Stimulated activated CD4-positive, alpha-beta T cell treated with anti-CD3 and anti-CD28 coated beads, Interleukin-12 subunit alpha, Interleukin-12 subunit beta, amount 100 ng/mL, for 48 hours (primary cell): ENCODE measurements at places on chromosomes 7 and 10.

- no peak for DNase-seq
These were observed 132.0 kb upstream of the MDFIC start for GRCh38 chr7:114789871-114790311.

GRCh38 chr7:143018931-143019330 lies 8.0 kb downstream of the OR9A2 start:
- DNase-seq, result no peak

DNA sequence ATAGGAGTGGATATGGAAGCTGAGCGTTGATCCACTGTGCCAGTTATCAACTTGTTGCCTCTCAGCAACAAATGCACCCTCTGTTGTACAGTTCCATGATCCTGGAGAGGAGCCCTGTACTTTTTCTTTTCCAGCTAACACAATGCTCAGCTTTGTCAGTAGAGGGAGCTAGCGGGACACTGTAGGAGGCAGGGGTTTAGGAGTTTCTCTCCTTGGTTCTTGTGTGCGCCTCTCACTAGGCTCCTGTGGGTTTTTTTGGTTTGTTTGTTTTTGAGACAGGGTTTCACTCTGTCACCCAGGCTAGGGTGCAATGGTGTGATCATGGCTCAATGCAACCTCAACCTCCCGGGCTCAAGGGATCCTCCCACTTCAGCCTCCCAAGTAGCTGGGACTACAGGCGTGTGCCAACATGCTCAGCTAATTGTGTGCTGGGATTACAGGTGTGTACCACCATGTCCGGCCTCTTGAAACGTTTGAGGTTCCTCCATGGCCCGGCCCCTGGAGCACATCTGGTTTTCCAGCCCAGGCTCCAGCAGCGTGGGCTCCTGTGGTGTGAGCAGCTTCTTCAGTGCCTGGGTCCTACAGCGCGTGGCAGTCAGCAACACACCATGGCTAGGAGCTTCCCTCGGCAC lies 12.0 kb upstream of the MARVELD1 start:
- peak; percentile 68 for DNase-seq

DNA sequence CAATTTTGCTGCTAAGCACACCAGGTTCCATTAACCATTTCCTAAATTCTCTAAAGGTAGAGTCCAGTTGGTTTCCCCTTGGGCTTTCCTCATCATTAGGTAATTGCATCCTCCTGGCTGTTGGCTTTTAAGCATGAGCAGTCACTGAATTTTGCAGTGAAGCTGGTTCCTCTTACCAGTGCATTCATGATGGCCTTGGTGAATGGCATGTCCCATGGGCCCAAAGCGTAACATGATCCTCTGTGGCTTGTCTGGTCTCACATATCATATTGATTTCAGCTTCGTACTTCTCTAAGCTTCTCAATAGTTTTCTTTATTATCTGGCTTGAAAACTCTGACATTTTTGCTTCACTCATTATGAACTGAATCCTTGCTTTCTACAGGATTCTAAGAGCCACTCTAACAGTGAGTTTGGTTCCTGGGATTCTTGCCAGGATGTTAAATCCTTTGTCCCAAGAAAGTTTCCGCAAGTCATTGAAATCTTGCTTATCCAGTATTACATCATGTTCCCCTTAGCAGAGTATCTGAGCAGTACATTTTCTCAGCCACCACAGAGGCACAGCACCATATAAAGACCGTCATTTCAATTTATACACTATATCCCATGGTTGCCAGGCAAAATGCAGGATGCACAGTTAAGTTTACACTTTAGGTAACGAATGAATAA lies 134.2 kb downstream of the PTN start:
- no peak for DNase-seq

- DNase-seq, result no peak
These were observed 520 bp downstream of the ELAPOR2 start for GRCh38 chr7:87058744-87059524.

- DNase-seq, result no peak
These were observed 100.6 kb upstream of the CDK1 start for GRCh38 chr10:60677531-60678129.

DNA sequence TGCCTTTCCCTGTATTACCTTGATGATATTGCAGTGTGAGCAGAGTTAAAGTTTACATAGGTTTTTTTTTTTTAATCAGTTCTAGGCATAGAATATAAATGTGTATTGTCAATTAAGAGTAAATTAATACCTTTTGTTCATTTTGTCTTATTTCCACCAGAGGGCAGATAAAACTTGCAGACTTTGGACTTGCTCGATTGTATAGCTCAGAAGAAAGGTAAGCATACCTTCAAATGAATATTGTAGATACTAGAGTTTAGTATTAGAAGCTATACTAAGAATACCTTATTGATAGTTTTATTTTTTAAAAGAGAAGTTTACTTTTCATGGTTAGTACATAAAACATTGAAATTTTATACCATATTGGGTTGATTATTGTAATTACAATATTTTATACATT lies 86.8 kb downstream of the MPLKIP start:
- DNase-seq, result no peak

GRCh38 chr10:58666024-58666423 lies 153.4 kb downstream of the BICC1 start:
- DNase-seq, result no peak

DNA sequence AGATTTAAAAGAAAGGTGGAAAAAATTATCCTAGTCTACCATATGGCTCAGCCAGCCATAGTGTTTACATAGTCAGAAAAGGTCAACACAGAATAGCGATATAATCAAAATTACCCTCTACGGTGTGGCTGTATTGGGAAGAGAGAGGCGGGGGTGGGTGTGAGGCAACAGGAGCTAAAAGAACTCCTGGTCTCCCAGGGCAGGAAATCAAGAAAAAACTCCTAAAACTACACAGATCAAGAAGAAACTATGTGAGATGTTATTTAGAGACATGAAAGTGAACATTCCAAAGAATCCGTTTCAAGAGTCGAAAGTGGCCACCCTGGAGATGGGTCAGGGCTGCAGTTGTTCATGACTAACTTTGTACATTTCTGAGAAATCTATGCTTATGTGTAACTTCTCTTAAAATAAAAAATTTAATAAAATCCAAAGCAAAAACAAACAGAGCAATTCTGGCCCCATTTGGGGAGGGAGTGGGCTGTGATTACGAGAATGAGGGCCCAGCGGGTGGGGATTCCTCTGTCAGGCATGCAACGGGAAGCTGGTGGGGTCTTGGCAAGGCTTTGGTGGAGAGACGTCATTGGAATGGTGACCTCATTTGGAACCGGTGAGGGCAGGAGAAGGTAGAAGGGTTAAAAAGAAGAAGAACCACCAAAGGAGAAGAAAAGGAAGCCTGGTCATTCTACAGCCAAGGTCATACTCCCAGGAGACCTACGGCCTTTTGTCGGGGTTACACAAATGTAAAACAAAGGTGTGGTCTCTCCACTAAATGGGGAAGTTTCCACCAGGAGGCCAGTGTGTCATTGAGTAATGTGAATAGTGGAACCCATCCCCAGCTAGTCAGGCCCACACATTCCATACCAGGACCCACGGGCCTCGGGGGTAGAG lies 71.2 kb upstream of the DUSP5 start:
- no peak for DNase-seq

DNA sequence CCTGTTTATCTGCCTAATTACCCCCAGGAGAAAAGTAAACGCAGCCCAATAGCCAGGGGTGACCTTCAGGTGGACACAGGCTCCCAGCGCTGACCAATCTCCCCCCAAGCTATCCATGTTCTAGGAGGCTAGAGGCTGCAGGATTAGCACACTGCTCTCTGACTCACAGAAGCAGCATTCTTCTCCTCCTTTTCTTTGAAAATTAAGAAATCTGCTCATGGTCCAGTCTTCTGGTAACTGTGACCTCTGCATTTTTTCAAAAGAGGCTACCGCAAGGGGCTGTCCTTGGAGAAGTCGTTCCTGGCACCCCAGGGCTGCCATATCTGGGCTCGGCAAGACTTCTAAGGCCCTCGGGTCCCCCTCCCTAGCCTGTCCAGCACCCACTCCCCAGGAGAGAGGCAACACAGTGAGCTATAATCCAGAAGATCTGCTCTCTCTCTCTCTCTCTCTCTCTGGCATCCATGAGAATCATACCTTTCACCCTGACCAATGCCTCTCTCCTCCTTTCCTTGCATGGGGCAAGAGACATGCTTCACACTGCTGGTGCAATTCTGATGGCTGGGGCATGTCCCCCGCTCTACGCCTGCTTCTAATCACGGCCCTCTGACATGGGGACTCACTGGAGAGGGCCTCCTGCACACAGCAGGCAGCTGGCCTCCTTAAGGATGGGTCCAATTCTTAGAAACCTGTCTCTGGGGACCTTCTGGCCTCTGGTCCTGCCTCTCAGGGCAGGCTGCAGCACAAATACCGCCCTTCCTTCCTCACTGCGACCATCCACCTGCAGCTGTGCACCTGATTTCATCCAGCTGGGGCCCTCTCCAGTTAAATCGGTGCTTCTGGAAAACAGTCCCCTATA lies 27.3 kb downstream of the ANXA11 start:
- DNase-seq, result no peak

DNA sequence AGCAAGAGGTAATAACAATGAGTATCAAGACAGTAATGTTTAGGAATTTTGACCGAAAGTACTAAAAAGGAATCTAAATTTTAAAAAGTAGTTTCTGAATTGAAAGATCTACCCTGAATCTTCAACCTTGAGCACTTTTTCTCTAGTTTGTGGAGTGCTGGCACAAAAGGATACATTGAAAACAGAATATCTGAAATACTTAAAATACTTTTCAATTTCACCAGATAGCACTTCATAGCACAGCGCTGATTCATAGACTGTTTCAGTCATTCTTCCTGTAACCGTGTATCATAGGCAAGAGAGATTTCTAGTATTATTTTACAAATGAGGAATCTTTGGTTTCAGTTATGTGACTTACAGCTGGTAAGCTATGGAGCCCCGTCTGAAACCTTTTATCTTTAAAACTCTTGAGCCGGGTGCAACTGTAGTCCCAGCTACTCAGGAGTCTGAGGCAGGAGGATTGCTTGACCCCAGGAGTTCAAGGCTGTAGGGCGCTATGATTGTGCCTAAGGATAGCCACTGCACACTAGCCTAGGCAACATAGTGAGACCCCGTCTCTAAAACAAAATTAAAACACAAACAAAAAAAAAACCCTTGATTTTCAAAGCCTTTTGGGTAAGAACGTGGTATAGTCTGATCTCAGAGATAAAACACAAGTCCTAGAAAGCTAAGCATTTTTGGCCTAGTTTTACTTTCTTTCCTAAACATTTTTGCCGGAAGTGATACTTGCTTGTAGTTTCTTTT lies 35.1 kb downstream of the FHIP2A start:
- no peak for DNase-seq

GRCh38 chr7:4245135-4245865 lies 436.8 kb upstream of the FOXK1 start:
- no peak for DNase-seq

GRCh38 chr10:5449823-5450222 lies 37.5 kb downstream of the NET1 start:
- no peak for DNase-seq

DNA sequence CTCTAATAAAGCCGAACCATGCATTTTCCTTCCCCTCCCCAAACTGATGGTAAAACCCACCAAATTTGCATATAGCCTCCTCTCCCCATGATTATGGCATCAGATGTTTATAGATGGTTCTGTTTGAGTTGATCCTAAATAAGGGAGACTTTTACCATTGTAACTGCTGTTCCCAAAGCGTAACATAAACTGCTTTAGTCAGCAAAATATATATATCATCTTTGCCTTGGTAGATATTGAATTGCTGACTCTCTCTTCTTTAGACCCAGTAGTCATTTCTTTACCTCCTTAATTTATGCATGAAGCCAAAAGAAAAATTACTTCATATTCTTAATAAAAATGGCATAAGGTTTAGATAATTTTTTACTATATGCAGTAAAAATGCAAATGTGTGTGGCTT lies 86.2 kb upstream of the LRGUK start:
- DNase-seq, result no peak

GRCh38 chr10:92667078-92667477 lies 22.7 kb upstream of the HHEX start:
- DNase-seq, result no peak

DNA sequence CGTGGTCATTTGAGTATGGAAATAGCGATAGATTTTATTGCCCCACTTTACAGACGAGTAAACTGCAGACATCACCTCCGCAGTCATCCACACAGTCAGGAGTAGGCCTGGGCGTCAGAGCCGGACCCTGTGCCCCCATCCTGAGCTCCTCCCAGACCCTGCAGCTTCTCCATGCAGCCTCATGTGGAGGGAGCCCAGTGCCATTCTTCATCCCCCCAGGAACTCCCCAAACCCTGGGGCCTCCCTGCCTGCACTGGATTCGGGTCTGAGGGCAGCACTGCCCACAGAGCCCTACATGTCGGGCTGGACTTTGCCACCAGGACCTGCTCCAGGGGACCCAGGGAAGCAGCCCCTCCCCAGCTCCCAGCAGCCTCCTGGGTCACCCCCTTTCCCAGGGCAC lies 100.8 kb downstream of the MKI67 start:
- DNase-seq, result no peak

DNA sequence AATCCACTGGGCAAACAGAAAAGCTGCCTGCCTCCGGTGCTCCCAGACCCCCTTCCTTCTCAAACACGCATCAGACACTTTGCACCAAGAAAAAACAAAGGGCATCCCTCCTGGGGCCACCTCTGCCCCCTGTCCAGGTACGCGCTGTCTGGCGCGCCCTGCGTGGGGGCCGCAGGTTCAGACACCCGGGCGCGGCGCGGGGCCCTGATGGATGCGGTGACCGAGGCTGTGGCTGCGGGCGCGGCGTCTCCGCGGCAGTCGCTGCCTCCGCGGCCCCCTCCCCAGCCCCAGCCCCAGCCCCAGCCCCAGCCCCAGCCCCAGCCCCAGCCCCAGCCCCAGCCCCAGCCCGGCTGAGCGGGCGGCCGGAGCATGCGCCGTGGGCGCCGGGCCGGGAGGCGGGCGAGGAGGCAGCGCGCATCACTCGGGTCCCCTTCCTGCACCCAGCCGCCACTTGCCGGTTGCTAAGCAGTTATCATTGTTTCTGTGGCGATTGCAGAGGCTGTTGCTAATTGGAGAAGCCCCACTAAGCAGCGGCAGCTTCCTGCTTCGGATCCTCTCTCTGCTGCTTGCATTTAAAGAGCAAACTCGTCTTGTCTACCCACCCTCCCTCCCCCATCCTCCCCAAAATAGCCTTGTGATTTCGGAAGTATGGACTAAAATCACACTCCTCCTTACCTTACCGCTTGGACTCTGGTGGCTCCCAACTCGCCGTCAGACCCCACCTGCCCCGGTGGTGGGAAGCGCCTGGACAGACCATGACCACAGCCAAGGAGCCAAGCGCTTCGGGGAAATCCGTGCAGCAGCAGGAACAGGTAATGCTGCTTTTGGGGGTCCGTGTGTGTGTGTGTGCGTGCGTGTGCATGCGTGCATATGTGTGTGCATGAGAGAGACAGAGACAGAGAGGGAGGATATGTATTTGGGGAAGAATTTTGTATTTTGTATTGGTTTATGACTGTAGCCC lies 252.8 kb downstream of the DPP6 start:
- DNase-seq, result no peak

DNA sequence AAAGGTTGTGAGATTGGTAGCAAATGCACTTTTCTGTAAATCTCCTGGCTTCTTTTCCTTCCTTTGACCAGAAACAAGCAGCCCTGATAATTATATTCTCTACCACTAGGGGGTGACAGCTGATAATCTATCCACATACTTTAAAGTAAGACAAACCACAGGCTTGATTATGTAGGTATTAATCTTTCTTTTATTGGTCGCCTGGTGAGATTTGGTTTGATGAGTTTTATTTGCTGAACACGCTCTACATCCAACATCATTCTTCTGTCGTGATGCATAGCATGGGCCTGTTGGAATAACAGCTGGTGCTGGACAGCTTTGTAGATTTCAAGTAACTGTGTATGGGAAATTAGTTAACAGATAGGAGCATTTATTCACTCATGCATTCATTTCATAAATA lies 63.5 kb downstream of the ZNF365 start:
- DNase-seq, result peak; percentile 56
